ENCODE measurements at places on chromosomes 11 and 22.

DNA sequence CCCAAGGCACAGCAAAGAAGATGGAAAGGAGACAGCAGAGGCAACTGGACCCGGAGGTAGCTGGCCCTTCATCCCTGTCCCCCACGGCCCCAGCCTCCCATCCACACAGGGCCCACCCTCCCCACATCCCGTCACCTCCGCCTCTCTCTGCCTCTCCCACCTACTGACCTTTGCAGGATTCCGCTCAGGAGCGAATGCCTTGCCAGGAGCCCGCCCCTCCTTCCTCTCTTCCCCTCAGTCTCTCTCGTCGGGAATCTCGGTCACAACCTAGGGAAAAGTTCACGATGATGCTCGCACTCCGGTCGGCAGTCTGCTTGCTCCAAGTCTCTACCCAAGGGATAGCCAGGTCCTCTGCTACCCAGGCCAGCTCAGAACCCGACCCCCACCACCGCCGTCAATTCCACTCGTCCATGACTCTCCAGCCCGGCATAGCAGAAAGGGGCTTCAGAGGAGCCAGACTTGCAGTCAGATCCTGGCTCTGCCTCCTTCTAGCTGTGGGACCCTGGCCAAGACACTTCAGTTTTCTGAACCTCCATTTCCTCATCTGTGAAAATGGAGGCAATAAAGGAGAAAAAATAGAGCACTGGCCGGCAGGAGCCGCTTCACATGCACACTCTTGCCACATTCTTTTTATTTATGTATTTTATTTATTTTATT, 10.2 kb downstream of the AHNAK start:
- no peak for DNase-seq

- no peak for DNase-seq
These were observed 29.6 kb downstream of the AMPD3 start for GRCh38 chr11:10484461-10485180.

- no peak for DNase-seq
These were observed 3.6 kb downstream of the LDHA start for GRCh38 chr11:18397921-18398320.

DNA sequence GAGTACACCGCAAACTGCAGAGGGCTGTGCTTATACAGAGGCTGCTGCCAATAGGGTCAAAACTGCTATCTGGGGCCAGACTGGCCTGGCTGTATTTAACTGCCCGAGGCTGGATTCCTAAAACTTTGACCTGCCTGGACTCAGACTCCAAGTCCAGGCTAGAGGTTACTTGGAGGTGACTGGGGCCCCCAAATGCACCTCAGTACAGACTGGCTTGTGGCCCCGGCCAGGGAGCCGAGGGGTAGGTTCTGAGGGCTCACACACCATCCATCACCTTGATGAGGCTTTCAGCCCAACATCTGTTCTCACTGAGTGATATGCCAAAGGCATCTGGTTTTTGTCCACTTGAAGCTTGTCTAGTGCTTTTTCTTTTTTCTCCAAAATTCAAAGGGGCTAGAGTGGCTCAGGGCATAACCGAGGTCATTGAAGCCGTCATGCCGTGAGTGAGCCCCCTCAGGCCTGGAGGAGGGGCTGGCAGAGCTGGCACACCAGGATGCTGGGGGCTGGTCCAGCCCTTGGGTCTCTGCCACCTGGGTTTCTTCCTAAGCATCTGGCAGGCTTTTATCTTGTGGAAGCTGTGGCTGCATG, 52.4 kb upstream of the TTLL12 start:
- no peak for DNase-seq

DNA sequence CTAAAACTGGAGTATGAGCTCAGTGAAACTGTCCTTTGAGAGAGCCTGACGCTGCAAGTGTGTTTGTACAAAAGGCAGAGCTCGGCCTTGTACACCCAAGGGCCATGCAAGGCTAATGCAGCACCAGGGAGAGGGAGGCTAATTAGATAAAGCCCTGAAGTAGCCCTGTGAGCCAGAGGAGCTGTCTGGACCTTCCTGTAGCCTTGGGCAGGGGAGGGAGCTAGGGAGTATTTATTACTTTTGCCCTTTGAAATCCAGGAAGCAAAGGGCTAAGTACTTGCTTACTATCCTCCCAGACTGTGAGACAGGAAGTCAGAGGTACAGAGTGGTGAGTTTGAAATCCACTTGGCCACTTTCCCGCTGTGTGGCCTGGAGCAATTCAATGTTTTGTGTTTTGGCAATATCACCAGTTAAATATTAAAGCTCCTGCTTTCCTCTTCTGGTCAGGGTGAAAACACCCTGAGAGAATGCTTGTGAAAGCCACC, 10.2 kb upstream of the LDHA start:
- DNase-seq = no peak

- no peak for DNase-seq
These were observed 57.9 kb downstream of the NECTIN1 start for GRCh38 chr11:119671051-119671450.

DNA sequence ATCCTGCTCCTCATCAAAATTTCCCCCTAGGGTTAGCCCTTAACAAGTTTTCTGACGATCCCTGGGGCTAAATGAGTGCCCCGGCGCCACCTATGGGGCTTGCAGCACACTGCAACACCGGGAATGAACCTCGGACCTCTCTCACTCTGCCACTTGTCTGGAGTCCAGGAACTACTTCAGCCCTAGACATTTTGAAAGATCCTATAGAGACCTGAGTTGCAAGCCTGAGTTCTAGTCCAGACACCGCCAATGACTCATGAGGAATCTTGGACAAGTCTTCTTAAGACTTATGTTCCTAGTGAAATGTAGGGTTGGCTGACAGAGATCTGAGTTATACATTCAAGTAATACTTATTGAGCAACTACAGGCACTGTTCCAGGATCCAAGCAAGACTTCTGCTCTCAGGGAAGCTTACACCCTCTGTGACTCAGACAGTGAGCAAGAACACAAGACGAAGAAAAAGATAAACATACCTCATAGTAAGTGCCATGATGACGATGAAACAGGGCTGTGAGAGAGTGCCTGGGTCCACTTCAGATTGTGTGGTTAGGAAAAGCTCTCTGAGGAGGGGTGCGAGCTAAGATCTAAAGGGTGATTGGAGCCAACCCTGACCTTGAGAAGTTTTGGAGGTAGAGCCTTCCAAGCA, 10.2 kb upstream of the STK33 start:
- peak; percentile 12 for DNase-seq

- DNase-seq = no peak
These were observed 36.8 kb downstream of the MCHR1 start for GRCh38 chr22:40716116-40716515.

- no peak for DNase-seq
These were observed 5.5 kb downstream of the PKNOX2 start for GRCh38 chr11:125170001-125170509.

- DNase-seq = no peak
These were observed 1.2 kb downstream of the CAPN5 start for GRCh38 chr11:77067861-77068443.

Data from NCI-H1436 (cell line).